DMS79 (cell line): ENCODE measurements at places on chromosomes 11 and 22.

DNA sequence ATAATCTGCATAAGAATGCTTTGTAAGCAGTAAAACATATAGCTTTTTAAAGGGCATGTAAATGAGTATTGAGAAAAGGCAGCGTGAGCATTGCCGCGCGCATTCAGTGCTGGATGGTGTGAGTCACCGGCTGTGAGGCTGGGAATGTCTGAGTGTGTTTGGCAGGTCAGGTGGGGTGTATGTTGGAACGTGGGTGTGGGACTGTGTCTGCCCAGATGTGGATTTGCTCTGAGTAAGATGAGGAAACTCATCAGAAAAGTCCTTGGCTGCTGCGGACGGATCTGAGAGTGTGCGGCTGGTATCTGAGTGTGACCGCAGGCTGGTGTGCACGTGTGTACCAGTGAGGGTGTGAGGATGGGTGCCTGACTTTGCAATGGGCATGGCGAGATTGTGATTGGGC is 66.2 kb upstream of the NECTIN1 start:
- DNase-seq, result no peak

- DNase-seq, result no peak
Observed at GRCh38 chr22:32680277-32680676, 121.2 kb upstream of the TIMP3 start.

- DNase-seq, result no peak
Observed at GRCh38 chr22:37260901-37261336, 16.9 kb upstream of the RAC2 start.

DNA sequence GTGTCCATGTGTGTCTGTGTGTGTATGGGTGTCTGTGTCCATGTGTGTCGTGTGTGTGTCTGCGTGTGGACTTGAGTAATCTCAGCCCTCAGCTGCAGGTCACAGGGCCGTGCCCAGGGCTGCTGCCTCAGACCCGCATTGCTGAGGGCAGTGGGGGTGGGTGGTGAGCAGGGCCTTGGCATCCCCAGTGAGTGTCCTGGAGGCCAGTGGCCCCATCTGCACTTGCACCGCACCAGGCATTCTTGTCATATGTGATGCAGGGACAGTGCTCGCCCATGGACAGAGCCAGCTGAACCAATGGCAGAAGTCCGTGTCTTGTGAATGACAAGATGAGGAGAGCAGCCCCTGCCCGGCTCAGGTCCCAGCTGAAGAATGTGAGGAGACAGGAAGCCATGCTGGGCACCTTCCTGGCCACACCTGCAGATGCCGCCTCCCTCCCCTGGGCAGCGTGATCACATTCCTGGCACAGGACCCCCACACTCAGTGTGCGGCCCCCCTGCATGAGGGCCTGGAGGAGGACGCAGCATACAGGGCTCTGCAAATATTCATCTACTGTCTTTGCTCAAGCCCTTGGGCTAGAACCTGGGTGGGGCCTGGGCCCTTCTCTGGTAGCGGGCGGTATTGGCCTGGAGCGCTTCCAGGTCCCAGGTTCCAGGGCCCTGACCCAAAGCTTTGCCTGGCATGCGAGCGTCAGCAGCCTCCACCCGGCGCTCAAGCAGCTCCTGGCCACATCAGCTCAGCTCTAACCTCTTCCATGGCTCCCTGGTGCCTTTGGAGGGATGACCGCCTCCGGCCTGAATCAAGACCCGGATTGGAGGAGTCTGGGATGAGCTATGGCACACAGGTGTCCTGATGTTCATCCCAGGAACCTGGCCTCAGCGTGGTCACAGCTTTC is 3.9 kb downstream of the ALDH3B2 start:
- DNase-seq, result no peak

- DNase-seq, result no peak
Observed at GRCh38 chr11:69213316-69213715, 57.6 kb downstream of the SMIM38 start.

- no peak for DNase-seq
Observed at GRCh38 chr22:47192651-47193437, 430.4 kb downstream of the TBC1D22A start.

DNA sequence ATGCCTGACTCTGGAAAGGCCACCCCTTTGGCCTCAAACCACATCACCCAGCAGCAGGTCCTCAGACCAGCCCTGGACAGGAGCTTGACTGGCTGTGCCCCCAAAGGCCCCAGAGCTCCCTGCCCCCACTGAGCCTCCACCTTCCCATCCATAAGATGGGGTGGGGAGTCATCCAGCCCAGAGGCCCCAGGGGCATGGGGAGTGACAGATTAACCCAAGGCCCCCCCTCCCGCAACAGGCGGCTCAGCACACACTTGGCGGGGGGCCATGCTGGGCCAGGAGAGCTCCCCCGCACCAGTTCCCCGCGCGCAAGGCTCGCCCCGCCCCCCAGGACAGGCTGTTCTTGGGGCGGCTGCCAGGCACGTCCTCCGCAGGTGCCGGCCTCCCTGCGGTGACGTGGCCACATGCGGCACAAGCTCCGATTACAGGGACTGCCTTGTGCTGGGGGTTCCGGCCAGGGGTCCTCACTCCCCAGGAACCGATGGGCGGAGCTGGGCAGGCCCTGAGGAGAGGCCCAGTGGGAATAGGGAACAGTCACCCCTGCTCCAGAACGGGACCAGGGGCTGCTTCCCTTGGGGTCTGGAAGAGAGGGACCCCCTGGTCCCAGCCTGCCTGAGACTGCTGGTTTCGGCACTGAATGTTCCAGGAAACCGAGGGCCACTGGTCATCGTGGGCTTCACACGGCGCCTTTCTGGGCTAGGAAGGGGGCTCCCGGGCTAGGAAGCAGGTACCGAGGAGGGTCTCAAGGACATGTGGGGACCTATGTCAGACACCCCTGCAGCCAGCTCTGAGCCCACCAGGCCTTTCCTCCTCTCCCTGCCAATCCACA is 5.1 kb upstream of the CDKN1C start:
- no peak for DNase-seq

- DNase-seq, result no peak
Observed at GRCh38 chr11:4643076-4643475, 706 bp upstream of the OR51E1 start.

GRCh38 chr11:2213384-2213842 is 41.8 kb upstream of the TH start:
- DNase-seq, result no peak

GRCh38 chr11:61359516-61359915 is 2.2 kb downstream of the CYB561A3 start:
- DNase-seq, result no peak

GRCh38 chr22:34161431-34162123 is 241.3 kb upstream of the LARGE1 start:
- DNase-seq, result no peak

DNA sequence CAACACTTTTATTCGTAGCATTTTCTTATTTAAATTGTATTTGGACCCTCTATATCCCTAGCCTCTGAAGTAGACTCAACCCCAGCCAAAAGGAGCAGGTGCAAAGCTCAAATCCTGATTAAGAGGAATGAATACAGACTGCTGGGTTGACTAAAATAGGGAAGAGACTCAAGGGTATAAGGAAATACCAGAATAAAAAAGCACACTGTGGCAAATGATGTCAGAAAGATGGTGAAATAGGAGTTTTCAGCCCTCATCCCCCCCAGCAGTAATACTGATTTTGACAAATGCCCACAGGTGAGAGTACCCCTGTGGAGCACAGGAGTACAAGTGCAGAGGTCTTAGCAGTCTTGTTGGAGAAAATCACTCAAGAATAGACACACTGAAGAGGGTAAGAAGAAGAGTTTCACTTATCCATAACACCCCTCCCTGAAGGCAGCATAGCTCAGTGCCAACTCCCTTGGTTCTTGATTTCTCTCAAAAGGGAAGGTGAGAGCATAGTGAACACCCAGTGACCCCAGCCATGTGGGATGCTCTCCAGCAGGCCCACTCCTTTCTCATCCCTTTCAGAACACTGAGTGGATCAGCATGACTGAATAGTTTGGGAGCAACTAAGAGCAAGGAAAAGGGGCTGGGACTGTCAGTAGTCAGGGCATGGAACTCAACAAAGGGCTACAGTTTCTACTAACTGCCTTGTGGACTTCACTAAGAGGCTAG is 71.7 kb downstream of the TBC1D22A start:
- DNase-seq, result no peak

GRCh38 chr22:38295863-38296262 is 21.4 kb downstream of the CSNK1E start:
- no peak for DNase-seq

DNA sequence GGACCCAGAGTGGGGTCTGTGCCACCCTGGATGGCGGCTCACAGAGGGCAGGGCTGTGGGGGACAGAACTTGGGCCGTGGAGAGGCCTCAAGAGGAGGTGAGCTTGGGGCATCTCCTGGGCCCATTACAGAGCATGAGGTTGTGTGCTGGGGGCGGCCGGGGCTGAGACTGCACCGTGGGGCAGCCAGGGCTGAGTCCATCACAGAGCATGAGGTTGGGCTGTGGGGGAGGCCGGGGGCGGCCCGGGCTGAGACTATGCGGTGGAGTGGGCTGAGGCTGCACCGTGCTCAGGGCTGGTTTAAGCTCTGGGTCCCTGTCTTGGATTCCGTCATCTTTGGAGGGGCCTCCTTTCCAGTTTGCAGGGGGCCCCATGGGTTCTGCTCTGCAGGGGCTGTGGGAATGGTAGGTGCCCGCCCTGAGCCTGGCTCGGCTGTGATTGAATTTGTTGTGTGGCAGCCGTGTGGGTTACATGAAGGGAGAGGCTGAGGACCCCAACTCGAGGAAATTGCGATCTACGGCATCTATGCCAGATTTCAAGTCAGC is 38.1 kb upstream of the MUC5AC start:
- no peak for DNase-seq

- DNase-seq, result no peak
Observed at GRCh38 chr11:56750190-56750589, 1.7 kb upstream of the OR9G4 start.

DNA sequence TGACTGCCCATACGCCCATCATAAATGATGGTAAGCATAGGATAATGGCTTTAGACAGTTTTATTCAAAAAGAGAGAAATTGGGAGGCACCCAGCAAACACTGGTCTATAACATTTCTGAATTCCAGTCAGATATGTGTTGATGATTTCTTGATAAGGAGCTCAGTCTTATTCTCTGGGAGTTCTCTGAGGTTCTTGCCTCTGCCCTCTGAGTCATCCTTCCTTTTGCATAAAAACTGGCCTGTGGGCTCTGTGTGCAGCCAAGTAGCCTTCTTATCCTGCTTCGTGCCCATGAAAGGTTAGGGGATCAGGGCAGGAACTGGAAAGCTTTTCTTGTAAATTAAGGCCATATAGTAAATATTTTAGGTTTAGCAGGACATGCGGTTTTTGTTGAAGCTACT is 48.9 kb downstream of the FAR1 start:
- no peak for DNase-seq

DNA sequence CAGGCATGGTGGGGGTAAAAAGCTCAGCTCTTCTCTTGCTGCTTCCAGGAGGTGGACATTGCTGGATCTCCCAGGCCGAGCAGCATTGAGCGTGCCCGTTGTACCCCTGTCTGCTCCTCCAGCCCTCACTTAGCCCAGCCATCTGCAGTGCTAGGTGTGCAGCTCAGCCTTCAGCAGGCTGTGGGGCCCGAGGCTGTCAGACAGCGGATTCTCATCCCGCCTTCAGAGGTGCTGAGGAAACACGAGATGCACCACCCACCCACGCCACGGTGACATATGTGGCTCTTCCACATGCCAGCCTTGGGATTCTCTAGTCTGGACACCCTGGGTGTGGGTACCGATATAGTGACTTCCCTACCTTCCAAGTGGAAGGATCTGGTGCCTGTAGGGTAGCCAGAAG is 48.9 kb upstream of the NECTIN1 start:
- DNase-seq, result no peak

GRCh38 chr11:3834664-3835461 is 5.9 kb downstream of the RHOG start:
- no peak for DNase-seq

GRCh38 chr22:23054531-23055257 is 15.6 kb upstream of the GNAZ start:
- DNase-seq, result no peak

DNA sequence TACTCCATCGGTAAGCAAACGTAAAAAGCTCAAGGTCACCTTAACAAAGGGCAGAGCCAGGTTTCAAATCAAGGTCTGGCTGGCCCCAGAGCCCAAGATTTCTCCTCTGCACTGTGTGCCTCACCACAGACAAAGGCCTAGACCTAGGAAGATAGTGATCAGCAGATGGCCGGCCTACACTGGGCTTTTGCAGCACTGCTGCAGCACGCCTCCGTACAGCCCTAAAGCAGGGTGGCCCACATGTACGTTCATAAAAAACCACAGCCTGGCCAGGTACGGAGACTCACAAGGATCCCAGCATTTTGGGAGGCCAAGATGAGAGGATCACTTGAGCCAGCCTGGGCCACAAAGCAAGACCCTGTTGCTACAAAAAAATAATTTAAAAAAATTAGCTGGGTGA is 106.3 kb upstream of the PITPNB start:
- DNase-seq, result no peak

- DNase-seq, result no peak
Observed at GRCh38 chr11:116700586-116701220, 72.1 kb downstream of the BUD13 start.

DNA sequence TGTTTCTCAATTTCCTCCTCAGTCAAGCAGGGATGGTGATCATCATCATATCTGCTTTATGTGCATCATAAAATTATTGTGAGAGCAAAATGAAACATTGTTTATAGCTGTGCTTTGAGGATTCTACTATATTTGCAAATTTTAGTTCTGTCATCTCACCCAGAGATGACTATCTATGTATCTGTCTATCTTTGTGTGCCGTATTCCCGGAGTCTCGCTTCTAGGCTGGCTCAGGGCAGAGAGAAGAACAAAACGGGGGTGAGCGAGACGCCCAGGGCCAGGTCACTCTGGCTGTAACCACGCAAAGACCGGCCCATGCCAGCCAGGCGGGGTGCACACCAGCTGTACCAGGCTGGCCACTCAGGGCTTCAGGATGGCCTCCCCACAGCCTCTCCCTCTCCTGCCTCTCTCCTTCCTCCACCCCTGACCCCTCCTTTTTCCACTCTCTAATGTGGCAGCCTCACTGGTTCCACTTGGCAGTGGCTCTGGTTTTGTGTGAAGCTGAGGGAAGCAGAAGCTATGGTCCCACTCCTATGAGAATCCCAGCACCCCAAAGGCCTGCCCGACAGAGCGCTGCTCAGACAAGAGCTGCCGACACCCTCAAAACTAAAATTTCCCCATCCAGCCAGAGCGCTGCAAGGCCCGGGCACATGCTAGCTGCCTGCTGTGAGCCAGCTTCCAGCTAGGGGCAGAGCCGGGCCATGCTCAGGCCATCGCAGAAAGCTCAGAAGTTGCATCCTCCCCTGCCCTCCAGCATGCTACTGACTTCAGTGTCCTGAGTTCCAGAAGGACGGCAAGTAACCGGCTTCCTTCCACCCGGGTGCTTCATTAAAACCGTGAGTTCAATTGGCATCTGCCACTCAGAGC is 139.5 kb upstream of the TBCEL start:
- no peak for DNase-seq
